ENCODE measurements at places on chromosomes 2 and 18.
A peak's percentile ranks its signal among the peaks of the same experiment; 100 is the strongest.

DNA sequence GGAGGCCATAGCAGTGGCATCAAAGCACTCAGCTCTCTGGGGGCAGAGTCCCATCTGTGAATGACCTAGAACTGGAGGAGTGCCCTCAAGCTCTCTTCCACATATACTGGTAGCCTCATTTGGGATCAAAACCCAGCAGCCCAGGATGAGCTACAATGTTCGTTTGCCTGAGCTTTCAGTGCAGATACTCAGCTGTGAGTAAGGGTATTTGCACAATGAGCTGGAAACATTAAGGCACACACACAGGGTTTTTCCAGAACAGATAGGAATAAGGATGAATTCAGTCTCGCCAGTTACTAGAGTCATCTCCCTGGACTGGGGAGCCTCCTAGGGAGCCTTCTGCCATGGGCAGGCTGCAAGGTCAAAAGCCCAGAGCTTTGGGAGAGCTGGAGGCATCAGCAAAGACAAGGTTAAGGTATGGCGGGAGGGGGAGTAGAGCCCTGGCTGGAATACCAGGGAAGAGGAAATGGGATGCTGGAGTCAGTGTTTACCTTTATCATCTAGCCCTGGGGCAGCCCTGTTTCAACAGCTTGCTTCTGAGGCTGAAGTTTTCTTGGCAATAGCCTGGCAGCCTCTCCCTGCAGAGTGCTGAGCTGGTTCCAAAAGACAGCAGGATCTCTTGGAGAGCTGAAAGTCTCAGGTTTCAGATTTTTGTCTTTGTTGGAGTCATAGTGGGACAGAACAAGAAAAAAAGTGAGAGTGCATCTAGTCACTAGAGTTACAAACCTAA, 187.7 kb downstream of the LOXHD1 start:
- peak; percentile 22 for DNase-seq

GRCh38 chr18:24136967-24137373, 1.9 kb upstream of the CABYR start:
- no peak for DNase-seq

GRCh38 chr2:112173646-112174319, 35.6 kb downstream of the FBLN7 start:
- no peak for DNase-seq

DNA sequence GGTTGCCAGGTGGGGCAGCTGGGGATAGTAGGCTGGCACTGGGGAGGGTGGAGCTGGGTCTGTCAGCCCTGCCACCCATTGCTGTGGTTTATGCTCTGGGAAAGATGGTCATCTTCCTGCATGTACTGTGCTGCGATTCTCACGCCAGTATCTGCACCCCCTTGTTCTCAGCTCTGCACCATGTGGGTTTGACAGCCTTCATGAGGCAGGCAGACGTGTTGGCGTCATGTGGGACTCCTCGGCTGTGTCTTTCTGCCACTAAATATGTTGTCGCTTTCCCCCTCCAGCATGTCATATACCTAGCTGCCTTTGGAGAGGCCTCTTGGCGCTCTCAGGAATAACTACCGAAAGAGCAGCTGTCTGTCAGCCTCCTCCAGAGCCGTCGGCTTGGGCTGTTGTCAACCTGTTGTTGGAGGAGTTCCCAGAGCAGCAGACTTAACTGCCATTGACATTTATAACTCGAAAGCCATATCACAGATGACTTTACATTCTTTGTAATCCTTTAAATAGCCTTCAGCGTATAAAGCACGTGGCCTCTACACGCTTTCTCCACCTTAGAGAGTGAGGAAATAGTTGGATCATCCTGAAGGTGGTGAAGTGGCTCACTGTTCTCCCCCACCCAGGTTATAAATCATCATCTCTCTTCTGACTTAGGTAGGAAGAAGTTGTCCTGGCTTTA, 80.4 kb upstream of the MGAT5 start:
- DNase-seq, result peak; percentile 91

DNA sequence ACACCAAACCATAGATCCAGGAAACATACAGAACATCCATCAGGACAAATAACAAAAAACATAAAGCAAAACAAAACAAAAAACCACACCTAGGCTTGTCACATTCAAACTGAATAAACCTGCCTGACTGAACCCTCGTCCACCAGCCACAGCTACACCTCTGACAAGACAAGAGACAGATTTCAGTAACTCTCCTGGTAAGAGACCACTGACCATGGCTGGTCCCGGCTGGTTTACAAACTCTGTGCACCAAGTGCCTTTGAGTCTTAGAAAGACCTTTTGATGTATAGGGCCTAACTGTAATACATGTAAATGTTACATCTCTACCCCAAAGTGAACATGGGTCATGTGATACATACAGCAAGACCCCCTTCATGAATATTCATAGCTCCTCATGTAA, 4.8 kb upstream of the SLC66A2 start:
- no peak for DNase-seq

GRCh38 chr2:122535960-122536505, 780.6 kb downstream of the TSN start:
- no peak for DNase-seq

Data from foreskin keratinocyte (primary cell).